ENCODE measurements at places on chromosomes 3 and 15. TPM values are rescaled to one million over a fixed set of nuclear protein-coding genes. Genes with fewer than 3 reads are reported as not detected.
A peak's percentile ranks its signal among the peaks of the same experiment; 100 is the strongest.

DNA sequence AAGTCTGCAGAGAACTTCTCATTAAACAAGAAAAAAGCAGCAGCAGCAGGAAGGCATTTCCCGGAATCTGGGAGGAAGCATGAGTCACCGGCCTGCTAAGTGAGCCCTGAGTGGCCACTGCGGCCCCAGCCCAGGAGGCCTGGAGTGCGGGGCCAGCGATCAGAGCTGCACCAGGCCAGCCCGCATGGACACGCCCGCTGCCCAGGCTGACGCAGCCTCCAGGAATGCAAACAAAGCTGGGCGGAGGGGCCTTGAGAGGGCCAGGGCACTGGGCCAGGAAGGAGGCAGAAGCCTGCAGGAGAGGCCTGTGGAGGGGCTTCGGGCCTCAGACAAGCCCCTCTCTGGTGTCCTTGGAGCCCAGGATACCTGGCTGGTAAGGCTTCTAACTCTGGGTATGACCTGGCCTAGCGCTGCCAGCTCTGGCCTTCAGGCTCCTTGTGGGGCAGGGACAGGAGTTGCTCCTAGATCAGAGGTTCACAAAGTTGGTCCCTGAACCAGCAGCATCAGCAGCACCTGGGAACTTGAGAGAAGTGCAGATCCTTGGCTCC lies 101.2 kb downstream of the SMAD6 start:
- no peaks in the 10 kb centered on the region for H3K4me1 ChIP-seq
- H3K27ac ChIP-seq = no peak overlapping the region
- no peak overlapping the region for H3K4me3 ChIP-seq
- no peaks in the 10 kb centered on the region for H3K36me3 ChIP-seq

- no peak for DNase-seq
- peaks cover 16% of the 10 kb centered on the region for H3K4me1 ChIP-seq
- no peak overlapping the region for H3K4me3 ChIP-seq
These were observed 2.5 kb upstream of the AEN start for GRCh38 chr15:88618686-88619085.

- H3K4me1 ChIP-seq = no peaks in the 10 kb centered on the region
These were observed 72.8 kb downstream of the FNDC3B start for GRCh38 chr3:172112078-172112733.

- H3K4me1 ChIP-seq = peaks cover 6% of the 10 kb centered on the region
- no peaks in the 10 kb centered on the region for H3K36me3 ChIP-seq
- DNase-seq = no peak
- H3K27me3 ChIP-seq = peaks cover 1% of the 10 kb centered on the region
These were observed 129.9 kb downstream of the ATP10A start for GRCh38 chr15:25733036-25733855.

DNA sequence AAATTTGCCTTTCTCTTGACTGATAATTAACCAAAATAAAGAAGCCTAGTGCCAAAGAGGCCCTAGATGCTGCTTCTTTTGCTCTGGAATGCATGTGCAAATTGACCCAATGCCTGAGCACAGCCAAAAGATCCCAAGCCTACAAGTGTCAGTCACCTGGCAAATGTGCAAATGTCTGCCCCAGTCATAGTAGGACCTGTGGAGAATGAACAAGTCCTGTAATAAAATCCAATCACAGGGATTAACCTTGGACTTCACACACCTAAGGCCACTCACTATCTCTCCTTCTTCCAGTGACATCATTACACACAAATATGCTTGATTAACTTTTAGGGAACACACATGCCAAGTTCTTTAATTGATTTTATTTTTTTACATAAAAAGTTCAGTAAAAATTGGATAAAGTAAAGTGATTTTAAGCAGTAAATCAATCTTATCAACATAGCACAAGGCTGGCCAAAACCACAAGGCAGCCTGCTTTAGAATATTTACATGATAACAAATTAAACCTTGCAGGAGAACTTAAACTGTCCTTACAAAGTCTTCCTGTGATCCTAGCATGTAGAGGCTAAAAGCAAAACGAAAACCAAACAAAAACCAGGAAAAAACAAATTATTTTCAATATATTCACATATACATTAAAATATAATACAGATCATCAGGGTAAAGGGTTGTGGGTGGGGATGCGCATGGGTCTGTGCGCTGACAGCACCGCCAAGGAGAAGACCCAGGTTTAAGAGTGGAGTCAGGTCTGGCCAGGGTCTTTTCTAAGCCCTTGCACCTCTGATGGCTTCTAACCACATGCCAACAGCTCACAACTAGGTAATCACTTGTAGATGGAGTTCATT lies 36.8 kb downstream of the NBEAL2 start:
- DNase-seq = no peak
- H3K4me3 ChIP-seq = no peak overlapping the region
- peaks cover 6% of the 10 kb centered on the region for H3K36me3 ChIP-seq

GRCh38 chr3:44648564-44649229 lies at the start of gene ZNF35:
ZNF35 (plus strand) TSS chr3:44648732; CDS start chr3:44651068, 2,336 bp downstream.
- H3K27ac ChIP-seq = peak within 1 kb of the TSS; percentile 93
- H3K4me1 ChIP-seq = peaks cover 2% of the 10 kb centered on the region
- H3K36me3 ChIP-seq = peaks cover 15% of the 10 kb centered on the region
- peak; percentile 89 for DNase-seq

- H3K36me3 ChIP-seq = no peaks in the 10 kb centered on the region
- H3K4me3 ChIP-seq = no peak within 1 kb of the TSS
- peaks cover 7% of the 10 kb centered on the region for H3K4me1 ChIP-seq
- no peak for DNase-seq
- no peak within 1 kb of the TSS for H3K27ac ChIP-seq
These were observed at the start of gene CAV3 for GRCh38 chr3:8733332-8734094. CAV3 (plus strand) TSS chr3:8733802; CDS start chr3:8733877, 75 bp downstream.

GRCh38 chr3:191721990-191722389 lies 261.0 kb downstream of the PYDC2 start:
- no peak overlapping the region for H3K27ac ChIP-seq
- no peak for DNase-seq
- H3K27me3 ChIP-seq = no peaks in the 10 kb centered on the region
- no peak overlapping the region for H3K4me3 ChIP-seq
- no peaks in the 10 kb centered on the region for H3K4me1 ChIP-seq
- no peaks in the 10 kb centered on the region for H3K36me3 ChIP-seq

GRCh38 chr15:62824111-62825015 lies 218.2 kb upstream of the TPM1 start:
- no peak for DNase-seq
- no peaks in the 10 kb centered on the region for H3K36me3 ChIP-seq

- peaks cover 11% of the 10 kb centered on the region for H3K4me1 ChIP-seq
- no peaks in the 10 kb centered on the region for H3K36me3 ChIP-seq
These were observed 2.2 kb downstream of the DENND4A start for GRCh38 chr15:65789759-65790425.

DNA sequence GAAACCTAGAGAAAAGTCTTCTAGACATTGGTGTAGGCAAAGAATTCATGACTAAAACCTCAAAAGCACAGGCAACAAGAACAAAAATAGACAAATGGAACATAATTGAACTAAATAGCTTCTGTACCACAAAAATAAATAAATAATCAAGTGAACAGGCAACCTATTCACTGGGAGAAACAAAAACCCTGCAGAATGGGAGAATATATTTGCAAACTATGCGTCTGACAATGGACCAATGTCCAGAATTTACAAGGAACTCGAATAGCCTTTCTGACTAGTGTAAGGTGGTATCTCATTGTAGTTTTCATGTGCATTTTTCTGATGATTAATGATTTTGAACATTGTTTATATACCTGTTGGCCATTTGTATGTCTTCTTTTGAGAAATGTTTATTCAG lies 37.0 kb upstream of the GCSAM start:
- no peak overlapping the region for H3K27ac ChIP-seq
- H3K4me3 ChIP-seq = no peak overlapping the region
- H3K27me3 ChIP-seq = peaks cover 2% of the 10 kb centered on the region
- no peaks in the 10 kb centered on the region for H3K36me3 ChIP-seq
- DNase-seq = no peak

DNA sequence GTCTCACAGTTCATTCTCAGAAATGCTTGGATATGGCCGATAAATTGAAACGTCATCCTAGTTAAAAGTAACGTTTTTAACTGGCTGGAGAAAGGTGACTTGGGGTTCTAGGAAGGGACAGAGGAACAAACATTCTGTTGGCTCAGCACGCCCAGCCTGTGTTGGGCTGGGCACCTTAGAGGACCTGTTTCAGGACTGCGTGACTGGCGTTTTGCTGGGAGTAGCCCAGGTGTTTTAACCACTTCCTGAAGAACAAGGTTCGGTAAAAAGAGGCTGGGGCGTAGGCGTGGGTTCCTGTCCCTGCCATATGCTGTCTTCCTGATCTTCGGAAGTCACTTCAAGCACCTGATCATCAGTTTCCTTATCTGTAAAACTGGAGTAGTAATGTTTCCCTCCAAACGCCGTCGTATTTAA lies 1.1 kb upstream of the TLNRD1 start:
- H3K27ac ChIP-seq = peak overlapping the region; percentile 98
- no peak for DNase-seq
- no peaks in the 10 kb centered on the region for H3K36me3 ChIP-seq
- H3K4me1 ChIP-seq = peaks cover 9% of the 10 kb centered on the region
- H3K4me3 ChIP-seq = peak overlapping the region; percentile 92
- H3K27me3 ChIP-seq = peaks cover 5% of the 10 kb centered on the region

- no peak for DNase-seq
- peaks cover 6% of the 10 kb centered on the region for H3K27me3 ChIP-seq
- peaks cover 8% of the 10 kb centered on the region for H3K4me1 ChIP-seq
These were observed 28.1 kb downstream of the SPINK8 start for GRCh38 chr3:48305396-48305795.

GRCh38 chr3:46695177-46695961 lies 1.9 kb upstream of the ALS2CL start:
- H3K4me3 ChIP-seq = no peak overlapping the region
- peaks cover 7% of the 10 kb centered on the region for H3K4me1 ChIP-seq
- H3K36me3 ChIP-seq = no peaks in the 10 kb centered on the region
- peaks cover 8% of the 10 kb centered on the region for H3K27me3 ChIP-seq
- DNase-seq = no peak

DNA sequence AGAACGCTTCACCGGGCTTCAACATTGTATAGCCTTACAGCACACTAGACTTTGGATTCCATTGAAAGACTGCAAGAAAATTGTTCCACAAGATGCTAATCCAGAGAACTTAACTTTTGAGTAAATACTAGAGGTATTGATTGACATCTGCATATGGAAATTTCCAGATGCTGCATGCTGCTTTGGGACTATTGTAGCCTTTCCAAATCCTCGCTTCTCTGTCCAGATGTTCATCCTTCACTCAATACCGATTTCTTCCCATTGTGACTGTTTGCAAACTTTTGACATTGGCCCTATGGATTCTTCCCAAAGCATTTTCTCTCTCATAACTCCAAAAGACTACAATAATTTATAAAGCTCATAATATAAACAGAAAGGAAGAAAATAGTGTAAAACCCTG lies 41.4 kb downstream of the COL6A6 start:
- H3K4me3 ChIP-seq = no peak overlapping the region
- DNase-seq = no peak
- H3K27me3 ChIP-seq = no peaks in the 10 kb centered on the region
- H3K36me3 ChIP-seq = no peaks in the 10 kb centered on the region

- H3K27me3 ChIP-seq = no peaks in the 10 kb centered on the region
- no peak overlapping the region for H3K4me3 ChIP-seq
- H3K4me1 ChIP-seq = peaks cover 12% of the 10 kb centered on the region
- DNase-seq = no peak
- H3K27ac ChIP-seq = no peak overlapping the region
These were observed 414.1 kb upstream of the CBLB start for GRCh38 chr3:106282943-106283342.

DNA sequence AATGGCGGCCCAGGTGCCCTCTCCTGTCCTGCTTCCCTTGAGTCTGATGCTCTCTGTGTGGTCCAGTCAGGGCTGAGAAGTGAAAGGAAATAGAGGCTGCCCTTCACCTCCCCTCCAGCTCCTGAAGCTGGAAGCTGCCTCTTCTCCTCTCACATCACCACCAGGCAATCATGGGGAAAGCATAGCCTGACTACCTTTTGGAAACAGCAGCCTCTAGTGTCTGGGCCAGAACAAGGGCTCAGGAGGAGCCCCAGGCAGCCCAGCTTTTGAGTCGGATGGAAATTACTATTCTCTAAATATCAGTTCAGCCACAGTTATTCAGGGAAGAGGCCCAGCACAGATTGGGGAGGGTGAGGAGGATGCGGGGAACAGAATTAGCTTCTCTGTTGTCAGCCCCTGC lies 43.3 kb upstream of the CCDC174 start:
- H3K27me3 ChIP-seq = peaks cover 10% of the 10 kb centered on the region
- no peak overlapping the region for H3K4me3 ChIP-seq
- DNase-seq = no peak
- H3K4me1 ChIP-seq = peaks cover under 1% of the 10 kb centered on the region

- no peak overlapping the region for H3K4me3 ChIP-seq
- H3K36me3 ChIP-seq = no peaks in the 10 kb centered on the region
- no peaks in the 10 kb centered on the region for H3K27me3 ChIP-seq
- no peak overlapping the region for H3K27ac ChIP-seq
These were observed 61.1 kb downstream of the MLH1 start for GRCh38 chr3:37054370-37054769.

DNA sequence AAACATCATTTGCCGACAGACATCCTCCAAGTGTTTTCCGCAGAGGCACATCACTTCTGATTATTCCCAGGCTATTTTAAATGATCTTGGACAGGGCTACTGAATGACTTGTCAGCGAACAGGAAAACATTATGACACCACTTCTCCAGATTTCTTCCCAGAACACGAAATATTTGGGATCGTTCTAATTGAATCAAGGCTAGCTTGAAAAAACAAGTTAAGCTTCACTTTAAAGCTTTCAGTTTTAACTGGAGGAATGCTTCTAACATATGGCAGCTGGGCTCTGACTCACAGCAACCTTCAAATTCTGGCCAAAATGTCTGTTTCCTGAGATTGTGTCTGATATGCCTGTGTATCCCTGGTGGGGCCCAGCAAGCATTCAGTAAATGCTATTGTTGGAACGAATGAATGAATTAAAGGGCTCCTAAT lies 127.0 kb upstream of the ICE2 start:
- no peak for DNase-seq
- H3K4me3 ChIP-seq = no peak overlapping the region
- H3K27ac ChIP-seq = no peak overlapping the region
- no peaks in the 10 kb centered on the region for H3K27me3 ChIP-seq
- peaks cover 3% of the 10 kb centered on the region for H3K36me3 ChIP-seq

DNA sequence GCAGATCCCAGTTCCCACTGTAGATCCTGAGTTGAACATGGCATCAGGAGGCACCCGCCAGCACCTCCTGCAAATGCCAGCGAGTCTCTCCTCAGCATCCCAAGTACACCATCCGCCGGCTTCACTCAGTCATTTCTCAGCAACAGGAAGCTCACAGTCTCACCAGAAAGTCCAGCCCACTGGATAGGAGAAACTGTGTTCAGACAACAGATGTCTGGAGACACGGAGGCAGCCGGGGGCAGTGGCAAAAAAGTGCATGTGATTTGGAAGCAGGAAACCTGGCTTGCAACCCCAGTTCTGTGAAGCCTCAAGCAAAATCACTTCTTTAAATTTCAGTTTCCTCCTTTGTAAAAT lies 68.7 kb downstream of the SRGAP3 start:
- peaks cover 15% of the 10 kb centered on the region for H3K27me3 ChIP-seq
- peaks cover 59% of the 10 kb centered on the region for H3K4me1 ChIP-seq
- no peak overlapping the region for H3K4me3 ChIP-seq
- no peak overlapping the region for H3K27ac ChIP-seq
- DNase-seq = no peak

GRCh38 chr15:78629031-78629715 lies 8.4 kb upstream of the CHRNA3 start:
- no peak for DNase-seq
- H3K27ac ChIP-seq = no peak overlapping the region
- no peak overlapping the region for H3K4me3 ChIP-seq
- peaks cover 20% of the 10 kb centered on the region for H3K4me1 ChIP-seq

Gene SCG3
- 219 TPM for total RNA-seq

Gene GUCA1C
- total RNA-seq = not detected

Gene TBC1D2B
- 45.3 TPM for total RNA-seq

Gene SMCO1
- not detected for total RNA-seq

Gene CPNE9
- 54.6 TPM for total RNA-seq

Gene MESP2
- total RNA-seq = not detected

Gene TEX9
- total RNA-seq = 6.1 TPM

Gene SLC12A1
- total RNA-seq = not detected

Gene CPLX3
- 0.32 TPM for total RNA-seq

Gene GCNT3
- not detected for total RNA-seq

Gene LSAMP
- 67.1 TPM for total RNA-seq

Gene NPAP1
- total RNA-seq = 0.07 TPM
